ENCODE measurements at places on chromosomes 5 and 9. TPM values are rescaled to one million over a fixed set of nuclear protein-coding genes. Genes with fewer than 3 reads are reported as not detected.

The PCDHA11 gene
- total RNA-seq, result not detected

The HMCN2 gene
- 1.6 TPM for total RNA-seq

The ANKRD31 gene
- 0.48 TPM for total RNA-seq

The IL13 gene
- not detected for total RNA-seq

The CEL gene
- total RNA-seq, result 2.7 TPM
